ENCODE measurements at places on chromosomes 6 and 20.

- no peak for DNase-seq
Observed at GRCh38 chr6:111957623-111958315, 84.5 kb upstream of the FYN start.

GRCh38 chr6:24985323-24985722 is 49.6 kb upstream of the RIPOR2 start:
- no peak for DNase-seq

DNA sequence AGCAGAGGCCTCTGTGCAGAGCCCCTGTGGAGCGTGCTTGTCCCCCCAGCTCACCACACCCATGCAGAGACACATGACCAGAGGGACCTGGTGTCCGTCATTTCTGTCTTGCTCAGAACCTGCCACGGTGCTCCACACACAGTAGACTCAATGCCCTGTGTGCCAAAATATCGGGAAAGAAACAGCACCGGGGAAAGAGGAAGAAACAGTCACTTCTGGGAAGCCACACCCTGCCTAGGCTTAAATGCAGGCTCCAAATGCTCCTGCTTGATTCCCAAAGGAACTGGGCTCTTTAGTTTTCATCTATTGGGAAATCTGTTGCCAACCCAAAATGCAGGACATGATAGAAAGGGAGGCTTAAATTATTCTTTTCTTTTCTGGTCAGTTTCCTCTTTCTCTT is 503.9 kb downstream of the CD83 start:
- no peak for DNase-seq

- DNase-seq = no peak
Observed at GRCh38 chr6:144661116-144661806, 376.1 kb downstream of the UTRN start.

DNA sequence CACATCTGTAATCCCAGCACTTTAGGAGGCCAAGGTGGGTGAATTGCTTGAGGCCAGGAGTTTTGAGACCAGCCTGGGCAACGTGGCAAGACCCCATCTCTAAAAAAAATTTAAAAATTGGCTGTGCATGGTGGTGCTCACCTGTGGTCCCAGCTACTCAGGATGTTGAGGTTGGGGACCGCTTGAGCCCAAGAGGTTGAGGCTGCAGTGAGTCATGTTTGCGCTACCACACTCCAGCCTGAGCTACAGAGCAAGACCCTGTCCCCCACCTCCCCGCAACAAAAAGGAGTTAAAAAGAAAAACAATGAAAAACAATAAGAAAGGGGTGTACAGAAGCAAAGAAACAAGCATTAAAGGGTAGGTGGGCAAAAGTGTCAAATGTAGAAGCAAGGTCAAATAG is 57.3 kb downstream of the CDK19 start:
- DNase-seq = no peak

DNA sequence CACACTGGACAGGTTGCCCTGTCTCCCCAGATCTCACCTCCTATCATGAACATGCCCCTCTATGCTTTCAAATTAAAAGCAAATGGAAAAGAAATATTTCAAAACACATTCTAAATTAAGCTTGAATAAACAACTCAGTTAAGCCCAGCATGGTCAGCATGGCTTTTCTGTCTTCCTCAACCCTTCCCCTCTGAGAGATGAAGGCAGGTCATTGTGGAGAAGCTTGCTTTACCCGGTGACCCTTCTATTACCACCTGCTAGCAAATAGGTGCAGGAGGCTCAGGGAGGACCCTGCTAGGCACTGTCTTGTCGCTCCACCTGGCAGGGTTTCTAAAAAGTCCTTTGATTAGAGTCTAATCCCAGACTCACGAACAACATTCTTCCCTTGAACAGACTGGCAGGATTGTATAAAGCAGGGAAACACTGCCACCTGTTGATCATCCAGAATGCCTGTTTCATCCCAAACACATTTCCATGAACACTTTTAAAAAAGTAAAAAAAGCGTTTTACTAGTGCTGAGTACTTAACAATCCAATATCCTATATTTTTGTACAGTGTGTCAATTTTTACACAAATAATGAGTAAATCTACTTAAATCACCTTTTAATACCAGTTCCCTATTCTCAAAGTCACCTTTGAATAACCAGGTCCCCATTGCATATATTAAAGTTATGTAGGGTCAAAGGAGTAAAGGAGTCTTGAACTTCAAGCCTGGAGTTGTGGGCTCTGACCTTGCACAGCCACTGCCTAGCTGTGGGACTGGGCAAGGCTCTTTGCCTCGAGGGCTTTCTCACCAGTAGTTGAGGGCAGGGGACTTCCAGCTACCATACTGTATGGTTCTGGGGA is 75.5 kb downstream of the GPR6 start:
- DNase-seq = peak; percentile 23

- DNase-seq = no peak
Observed at GRCh38 chr6:56652231-56652630, 9.5 kb upstream of the DST start.

GRCh38 chr6:9517806-9518205 is 897.1 kb downstream of the TFAP2A start:
- DNase-seq = no peak

GRCh38 chr6:31900917-31901414 is 920 bp downstream of the ZBTB12 start:
- DNase-seq = no peak

DNA sequence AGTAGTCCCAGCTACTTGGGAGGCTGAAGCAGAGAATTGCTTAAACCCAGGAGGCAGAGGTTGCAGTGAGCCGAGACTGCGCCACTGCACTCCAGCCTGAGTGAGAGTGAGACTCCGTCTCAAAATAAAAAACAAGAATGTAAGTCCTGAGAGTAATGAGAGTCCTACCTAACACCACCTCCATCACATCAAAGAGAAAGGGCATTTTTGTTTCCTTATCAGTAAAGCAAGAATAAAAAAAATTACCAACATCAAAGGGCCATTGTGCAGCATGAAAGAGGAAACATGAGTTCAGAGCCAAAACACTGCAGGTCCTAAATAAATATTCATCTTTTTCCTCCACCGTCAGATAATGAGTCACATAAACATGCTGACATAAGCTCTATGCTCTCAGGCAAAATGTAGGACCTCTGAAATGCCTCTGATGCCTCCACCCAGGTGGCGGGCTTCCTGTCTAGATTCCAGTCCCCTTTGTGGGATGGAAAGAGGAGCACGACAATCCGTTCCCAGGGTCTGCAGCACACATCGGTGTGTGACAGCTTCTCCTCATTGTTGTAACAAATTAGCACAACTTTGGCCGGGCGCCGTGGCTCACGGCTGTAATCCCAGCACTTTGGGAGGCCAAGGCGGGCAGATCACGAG is 7.2 kb downstream of the ATP9A start:
- no peak for DNase-seq

- no peak for DNase-seq
Observed at GRCh38 chr6:41939176-41939847, 2.3 kb downstream of the CCND3 start.

- DNase-seq = peak; percentile 17
Observed at GRCh38 chr6:109349419-109349987, 32.8 kb downstream of the CD164 start.

- no peak for DNase-seq
Observed at GRCh38 chr6:111625099-111625416, 19.4 kb upstream of the TRAF3IP2 start.

DNA sequence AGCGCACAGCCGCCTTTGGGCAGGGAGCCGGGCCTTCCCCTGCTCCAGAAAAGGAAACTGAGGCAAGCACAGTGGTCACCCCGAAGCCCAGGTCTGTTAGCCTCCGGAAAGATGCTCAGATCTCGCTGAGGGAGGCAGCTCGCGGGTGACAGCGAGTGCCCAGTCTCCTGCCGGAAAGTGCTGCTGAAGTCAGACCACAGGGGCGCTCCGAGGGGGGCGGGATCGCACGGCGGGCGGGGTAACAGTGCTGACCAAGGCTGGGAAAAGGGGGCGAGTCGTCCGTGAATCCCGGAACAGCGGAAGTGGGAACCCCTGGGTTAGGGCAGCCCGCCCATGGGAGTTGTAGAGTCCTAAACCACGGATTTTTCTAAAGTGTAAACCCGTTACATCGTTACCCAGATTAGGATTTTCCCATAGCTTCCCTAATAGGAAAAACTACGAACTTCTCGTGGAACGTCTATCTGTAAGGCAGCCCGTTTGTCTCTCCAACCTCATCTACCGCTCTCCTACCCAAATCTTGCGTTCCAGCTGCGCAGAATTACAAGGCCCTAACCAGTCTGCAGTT is 504 bp downstream of the VPS16 start:
- DNase-seq = no peak

- no peak for DNase-seq
Observed at GRCh38 chr6:43699564-43700186, 12.1 kb upstream of the MRPS18A start.

- DNase-seq = no peak
Observed at GRCh38 chr6:81774542-81774941, 22.1 kb upstream of the TENT5A start.

GRCh38 chr6:6821639-6822261 is 233.2 kb downstream of the LY86 start:
- no peak for DNase-seq

DNA sequence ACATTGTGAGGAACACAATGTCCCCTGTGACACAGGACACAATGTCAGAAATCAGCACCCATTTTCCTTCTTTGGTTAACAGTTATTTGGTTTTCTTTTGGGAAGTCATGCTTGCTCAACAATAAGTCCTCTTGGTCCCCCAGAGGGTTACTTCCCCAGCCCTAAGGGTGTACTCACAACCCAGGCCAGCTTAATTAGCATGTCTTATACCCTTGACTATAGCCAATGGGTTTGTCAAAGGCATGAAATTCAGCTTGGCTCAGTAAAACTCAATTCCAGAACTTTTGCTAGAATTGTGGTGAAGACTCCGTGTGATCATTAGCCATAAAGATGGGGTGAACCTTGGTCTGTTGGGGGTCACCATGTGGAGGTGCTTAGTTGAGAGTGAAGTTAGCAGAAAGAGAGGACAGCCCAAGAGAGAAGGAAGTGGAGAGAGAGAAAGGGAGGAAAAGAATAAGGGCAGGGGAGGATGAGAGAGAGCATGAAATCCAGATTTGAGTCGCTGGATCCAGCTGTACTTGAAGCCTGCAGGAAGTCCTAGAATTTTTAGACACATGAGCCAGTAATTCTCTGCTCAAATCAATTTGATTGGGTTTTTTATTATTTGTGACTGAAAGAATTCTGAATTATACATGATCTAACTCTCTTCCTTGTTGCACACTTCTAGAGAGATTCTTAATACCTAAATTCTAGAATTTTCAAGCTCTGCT is 321.3 kb upstream of the JAG1 start:
- DNase-seq = no peak

GRCh38 chr6:27375613-27376079 is 12.9 kb upstream of the ZNF391 start:
- DNase-seq = no peak

GRCh38 chr6:88910922-88911778 is 52.3 kb downstream of the RNGTT start:
- peak; percentile 2 for DNase-seq

DNA sequence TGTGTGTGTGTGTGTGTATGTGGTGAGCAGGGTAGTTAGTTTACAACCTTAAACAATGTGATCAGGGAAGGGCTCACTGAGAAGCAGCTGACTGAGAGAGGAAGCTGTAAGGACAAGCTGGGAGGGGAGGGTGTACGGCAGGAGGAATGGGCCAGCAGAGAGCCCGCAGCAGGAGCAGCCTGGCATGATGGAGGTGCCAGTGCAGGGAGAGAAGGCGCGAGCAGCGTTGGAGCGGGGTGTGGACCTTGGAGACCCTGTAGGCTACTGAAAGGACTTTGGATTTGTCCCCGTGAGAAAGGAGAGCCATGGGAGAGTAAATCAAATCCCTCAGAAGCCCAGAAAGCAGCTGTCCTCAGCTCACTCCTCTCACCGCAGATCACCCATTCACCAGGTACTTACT is 18.5 kb downstream of the FAM209B start:
- DNase-seq = no peak

DNA sequence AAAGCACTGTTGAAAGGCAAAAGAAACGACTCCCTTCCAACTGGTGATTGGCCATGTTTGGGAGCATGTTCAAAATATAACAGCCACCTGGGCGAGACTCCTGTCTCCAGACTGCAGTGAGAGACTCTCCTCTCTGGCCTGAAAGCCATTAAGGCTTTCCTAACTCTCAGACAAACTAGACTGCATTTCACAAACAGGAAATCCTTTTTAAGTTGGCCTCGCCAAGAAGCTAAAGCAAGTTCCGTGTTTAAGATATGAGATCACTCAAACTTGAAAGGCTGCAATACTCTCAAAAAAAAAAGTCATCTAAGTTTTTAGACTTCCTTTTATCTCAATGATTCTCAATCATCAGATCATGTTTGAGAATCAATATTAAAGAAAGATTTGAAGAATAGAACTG is 117.0 kb downstream of the TFAP2A start:
- DNase-seq = no peak

- DNase-seq = no peak
Observed at GRCh38 chr20:48718786-48719578, 108.8 kb downstream of the PREX1 start.

GRCh38 chr6:131682442-131682841 is 18.8 kb downstream of the OR2A4 start:
- no peak for DNase-seq

DNA sequence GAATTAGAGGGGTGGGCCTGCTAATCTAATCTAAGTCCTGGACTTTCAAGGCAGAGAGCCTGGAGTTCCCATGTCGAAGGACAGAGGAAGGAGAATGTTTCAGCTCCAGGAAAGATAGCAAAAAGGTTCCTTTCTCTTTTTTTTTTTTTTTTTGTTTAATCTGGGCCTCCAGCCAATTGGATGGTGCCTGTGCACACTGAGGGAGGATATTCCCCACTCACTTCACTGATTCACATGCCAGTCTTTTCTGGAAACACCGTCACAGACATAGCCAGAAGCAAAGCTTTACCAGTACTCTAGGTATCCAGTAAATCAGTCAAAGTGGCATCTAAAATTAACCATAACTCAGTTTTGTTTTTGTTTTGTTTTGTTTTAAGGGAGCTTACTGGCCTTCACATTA is 721.1 kb downstream of the TENT5A start:
- DNase-seq = no peak

DNA sequence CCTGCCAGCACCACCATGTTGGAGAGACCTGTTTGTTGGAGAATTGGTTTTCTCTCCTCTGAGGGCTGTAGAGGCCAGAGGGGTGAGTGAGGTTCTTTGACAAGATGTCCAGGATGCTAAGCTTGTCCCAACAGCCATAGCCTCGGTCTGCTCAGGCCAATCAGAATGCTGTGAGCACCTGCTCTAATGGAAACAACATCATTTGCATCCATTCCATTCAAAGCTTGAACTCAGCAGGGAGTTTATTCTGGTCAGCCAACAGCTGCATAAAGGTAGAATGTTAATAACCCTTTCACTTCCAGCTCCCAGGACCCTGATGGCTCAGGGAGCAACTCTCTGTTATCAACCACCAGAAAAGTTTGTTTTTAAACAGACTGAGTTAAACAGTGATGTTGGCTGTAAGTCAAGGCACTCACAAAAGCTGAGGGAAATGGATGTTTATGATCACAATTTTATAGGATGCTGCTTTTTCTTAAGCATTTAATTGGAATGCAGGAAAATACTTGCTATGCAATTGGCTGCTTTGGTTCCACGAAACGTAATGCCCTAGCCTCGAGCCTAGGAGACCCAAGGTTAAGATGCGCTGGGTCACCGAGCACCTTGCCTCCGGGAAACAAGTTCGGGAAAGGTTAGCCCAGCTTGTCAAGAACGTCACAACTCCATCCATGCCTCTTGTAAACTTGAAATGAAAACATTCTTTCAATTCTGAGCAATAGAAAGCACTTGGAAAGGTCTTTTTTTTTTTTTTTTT is 155.2 kb downstream of the NFATC2 start:
- DNase-seq = no peak
